ENCODE measurements at places on chromosomes 6 and 20.

- no peak for DNase-seq
These were observed 150.1 kb upstream of the STXBP5 start for GRCh38 chr6:147054158-147054557.

GRCh38 chr6:165480916-165481315 lies 171.5 kb upstream of the C6orf118 start:
- no peak for DNase-seq

GRCh38 chr6:8888468-8888867 lies 453.1 kb upstream of the SLC35B3 start:
- DNase-seq: peak; percentile 8

DNA sequence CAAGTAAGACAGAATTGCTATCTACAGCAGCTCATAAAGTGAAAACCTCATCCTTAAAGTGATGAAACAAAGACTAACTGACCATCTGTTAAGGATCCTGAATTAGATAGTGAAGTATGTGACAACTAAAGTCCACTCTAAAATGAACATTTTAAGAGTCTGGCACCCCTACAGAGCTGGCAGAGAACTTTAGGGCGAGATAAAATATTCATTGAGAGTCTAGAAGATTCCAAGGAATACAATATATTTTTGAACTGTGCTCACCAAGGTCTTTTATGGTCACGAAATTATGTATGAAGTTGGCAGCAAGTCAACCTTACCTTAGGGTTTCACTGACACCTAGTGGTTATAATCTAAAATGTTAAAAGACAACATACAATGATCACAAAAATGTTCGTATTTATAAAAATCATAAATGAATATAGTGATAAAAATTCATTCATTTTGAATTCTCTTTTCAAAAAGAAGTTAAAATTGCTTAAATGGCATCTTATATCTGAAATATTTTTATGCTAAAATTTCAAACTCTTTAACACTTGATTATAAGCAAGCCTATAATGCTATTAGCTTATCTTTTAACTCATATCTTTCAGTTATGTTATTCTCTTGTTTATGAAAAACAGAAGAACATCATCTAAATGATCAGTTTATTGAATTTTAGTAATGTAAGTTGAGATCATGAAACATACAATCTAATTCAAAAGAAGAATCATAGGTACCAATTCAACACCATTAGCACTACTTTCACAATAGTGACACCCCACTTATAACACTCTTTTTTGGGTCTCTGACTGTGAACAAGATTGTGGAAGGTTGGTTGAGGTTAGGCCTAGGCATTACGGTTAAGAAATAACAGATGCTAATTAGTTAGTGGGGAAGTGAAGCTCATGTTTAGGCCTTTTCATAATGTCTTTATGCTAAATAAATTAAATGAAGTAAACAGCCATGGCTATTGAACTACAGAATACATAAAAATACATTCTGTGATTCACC lies 27.5 kb downstream of the RSPH3 start:
- DNase-seq: peak; percentile 76

DNA sequence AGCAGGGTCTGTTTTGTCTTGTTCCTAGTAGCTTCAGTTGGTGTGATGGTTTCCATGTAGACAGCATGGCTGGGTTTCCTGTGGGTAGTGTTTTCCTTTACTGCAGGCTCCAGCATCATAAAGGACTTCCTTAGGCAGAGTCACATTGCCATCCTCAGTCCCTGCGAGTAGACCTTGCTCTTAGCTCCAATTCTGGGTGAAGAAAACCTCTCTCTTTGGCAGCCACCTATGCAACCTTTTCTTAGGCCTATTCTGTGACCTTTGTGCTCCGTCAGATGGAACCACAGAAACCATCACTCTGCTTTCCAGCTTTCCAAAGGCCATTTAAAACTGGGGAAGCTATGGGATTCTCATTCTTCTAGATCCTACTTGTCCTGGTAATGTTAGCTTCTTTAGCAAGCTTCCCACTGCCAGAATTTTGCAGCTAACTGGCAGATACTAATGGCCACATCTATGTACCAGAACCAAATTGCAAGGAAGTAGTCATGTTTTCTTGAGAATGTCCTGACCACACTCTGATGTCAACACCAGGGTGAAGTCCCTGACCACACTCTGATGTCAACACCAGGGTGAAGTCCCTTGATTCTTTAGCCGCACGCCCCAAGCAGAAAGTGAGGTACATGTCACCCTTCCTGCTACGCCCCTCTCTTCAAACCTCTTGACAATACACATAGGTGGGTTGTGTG lies 646.6 kb upstream of the HS3ST5 start:
- DNase-seq: no peak

DNA sequence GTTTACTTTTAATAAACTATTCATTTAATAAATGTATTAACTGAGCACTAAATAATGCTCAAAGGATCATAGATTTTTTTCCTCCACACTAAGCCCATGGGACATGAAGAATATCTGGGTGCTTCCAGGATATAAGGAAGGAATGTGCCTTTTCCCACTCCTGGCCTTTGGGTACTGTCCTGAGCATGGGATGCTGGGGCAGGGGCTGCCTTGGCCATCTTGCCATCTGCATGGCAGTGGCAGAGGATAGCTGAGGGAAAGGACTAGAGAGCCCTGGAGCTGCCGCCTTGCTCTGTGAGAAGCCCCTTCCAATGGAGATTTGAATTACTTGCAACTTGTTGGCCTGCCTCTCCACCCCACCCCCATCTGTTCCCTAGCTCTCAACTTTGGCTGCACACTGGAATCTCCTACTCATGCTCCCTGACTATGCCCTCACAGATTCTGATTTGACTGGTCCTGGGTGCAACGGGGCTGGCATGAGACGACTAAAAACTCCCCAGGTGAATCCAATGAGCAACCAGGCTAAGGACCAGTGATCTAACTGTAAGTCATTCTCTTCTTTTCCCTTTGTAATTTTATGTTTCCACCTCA lies 15.6 kb downstream of the DDRGK1 start:
- no peak for DNase-seq

DNA sequence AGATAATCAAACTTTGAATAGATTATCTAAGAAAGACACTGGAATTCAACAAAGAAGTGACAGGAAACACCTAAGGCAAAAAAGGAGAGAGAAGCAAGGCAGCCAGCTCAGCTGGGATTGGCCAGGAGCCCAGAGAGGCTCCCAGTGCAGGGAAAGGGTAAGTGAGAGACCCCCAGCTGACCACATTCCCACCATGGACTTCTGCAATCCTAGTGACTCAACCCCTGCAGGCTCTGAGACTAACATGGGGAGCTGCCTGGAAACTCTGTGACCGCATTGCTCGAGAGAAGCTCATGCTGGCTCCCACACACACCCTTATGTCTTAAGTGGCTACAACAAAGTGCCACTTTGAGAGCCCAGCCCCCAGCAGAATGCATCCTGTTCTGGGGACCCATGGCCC lies 215.1 kb downstream of the PACRG start:
- DNase-seq: no peak

DNA sequence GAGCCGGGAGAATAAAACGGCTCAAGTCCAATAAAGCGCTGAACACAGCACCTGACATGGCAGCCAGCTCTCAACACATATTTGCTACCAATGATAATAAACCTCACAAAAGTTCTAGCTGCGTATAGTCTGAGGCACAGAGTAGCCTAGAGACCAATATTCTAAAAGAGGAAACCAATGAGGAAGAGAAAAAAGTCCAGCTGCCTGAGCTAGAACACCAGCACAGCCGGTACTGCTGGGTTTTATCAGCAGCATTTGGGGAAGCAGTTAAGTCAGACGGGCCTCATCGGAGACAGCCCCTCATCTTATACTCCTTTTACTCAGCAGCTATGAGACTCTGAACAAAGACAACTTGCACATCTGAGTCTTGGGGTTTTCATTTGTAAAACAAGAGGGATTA lies 2.4 kb upstream of the RTF2 start:
- DNase-seq: peak; percentile 65

DNA sequence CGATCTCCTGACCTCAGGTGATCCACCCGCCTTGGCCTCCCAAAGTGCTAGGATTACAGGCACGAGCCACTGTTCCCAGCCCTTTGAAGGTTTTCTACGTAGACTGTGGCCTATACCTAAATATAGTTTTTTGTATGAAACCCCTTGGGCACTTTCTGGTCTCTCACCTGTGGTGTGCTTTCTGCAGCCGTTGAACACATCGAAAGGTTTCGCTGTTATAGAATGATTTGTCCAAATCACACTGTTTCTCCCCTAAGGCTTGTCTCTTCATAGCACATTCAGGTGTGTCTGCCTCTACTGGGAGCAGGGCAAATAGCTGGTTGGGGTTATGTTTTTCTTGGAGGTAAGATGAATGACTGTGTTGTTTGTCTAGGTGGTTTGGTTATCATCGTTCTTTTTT lies 597.9 kb downstream of the RNF144B start:
- no peak for DNase-seq

DNA sequence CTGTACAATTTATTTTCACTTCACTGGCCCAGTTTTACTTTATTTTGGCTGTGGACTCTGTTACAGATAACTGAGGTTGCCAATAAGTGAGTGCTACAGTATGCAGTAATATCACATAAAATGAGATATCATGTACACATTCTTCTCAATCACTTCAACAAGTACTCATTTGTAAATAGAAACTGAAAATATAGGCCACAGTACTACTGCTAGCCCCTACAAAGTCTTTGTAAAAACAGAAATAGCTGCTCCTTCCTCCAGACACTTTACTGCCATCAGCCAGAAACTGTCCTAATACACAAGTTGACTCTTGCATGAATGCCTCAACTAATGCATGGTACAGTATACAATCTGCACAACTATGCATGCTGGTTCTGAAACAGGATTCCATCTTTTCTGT lies 9.2 kb downstream of the DTNBP1 start:
- DNase-seq: no peak

GRCh38 chr6:42433409-42433808 lies 18.3 kb downstream of the TRERF1 start:
- DNase-seq: no peak

DNA sequence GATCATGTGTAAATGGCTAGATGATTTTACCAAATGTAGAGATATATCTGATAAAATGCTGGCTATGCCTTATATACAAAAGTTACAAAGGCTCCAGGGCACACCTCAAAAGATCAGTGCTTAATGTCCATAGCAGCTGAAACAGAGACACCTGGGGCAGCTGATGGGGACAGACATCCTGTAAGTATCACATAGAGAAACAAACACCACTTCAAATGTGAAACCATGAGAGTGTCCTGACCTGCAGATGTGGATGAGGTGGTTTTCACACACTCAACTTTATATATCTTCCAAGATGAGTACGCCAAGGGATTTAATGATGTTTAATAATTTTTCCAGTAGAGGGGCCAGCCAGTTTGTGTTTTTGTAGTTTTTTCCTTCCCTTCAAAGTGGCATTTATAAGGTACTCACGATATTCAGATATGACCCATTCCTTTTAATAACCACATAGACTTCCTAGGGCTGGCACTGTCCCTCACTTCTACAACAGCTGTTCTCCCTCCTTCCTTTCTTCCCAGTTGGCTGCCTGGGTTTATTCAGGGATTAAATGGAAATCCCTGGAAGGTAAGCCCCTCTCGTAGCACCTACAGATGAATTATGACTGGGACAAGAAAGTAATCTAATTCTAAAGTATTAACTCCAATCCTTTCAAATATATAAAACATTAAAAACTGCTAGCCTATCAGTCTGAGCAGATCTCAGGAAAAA lies 50.3 kb upstream of the MCM9 start:
- DNase-seq: no peak

GRCh38 chr6:142764311-142764710 lies 180.7 kb downstream of the HIVEP2 start:
- DNase-seq: no peak

DNA sequence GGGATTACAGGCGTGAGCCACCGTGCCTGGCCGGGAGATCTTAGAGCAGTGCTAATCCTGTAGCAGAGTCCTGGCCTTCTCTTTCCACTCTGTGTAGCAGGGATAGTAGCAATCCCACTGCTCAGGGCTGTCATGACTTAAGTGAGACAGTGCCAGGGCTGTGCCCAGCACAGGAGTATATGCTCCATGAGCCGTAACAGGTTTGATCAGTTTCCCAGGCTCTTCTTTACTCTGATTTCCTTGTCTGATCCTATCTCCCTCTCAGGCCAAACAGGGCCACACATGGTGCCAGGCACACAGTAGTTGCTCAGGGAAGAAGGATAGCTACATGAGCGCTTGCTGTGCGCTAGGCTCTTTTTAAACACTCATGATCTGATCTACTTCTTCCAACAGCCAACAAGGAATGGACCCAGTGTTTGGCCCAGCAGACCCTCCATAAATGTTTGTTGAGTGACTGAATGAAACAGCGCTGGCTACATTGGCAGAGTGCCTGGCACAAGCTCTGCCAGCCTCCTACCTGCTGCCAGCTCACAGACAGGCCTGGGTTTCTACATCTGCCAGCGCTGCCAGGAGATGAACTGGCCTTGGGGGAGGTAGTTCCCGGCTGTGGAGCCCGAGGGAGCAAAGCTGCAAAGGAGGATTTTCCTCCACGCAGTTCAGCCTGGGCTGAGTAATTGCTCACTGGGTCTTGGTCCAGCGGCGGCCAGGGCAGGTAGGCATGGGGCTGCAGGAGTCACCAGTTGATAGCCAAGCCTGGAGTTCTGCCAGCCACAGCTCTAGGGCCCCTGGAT lies 36.9 kb downstream of the SNAI1 start:
- DNase-seq: no peak

GRCh38 chr20:53162251-53162835 lies 190.2 kb downstream of the TSHZ2 start:
- peak; percentile 3 for DNase-seq

- DNase-seq: peak; percentile 98
These were observed at the start of gene MDC1 for GRCh38 chr6:30717129-30717844. MDC1 (minus strand) TSS chr6:30717281; CDS start chr6:30715175, 2,106 bp downstream.

- DNase-seq: no peak
These were observed 23.6 kb downstream of the COL11A2 start for GRCh38 chr6:33168639-33169038.

DNA sequence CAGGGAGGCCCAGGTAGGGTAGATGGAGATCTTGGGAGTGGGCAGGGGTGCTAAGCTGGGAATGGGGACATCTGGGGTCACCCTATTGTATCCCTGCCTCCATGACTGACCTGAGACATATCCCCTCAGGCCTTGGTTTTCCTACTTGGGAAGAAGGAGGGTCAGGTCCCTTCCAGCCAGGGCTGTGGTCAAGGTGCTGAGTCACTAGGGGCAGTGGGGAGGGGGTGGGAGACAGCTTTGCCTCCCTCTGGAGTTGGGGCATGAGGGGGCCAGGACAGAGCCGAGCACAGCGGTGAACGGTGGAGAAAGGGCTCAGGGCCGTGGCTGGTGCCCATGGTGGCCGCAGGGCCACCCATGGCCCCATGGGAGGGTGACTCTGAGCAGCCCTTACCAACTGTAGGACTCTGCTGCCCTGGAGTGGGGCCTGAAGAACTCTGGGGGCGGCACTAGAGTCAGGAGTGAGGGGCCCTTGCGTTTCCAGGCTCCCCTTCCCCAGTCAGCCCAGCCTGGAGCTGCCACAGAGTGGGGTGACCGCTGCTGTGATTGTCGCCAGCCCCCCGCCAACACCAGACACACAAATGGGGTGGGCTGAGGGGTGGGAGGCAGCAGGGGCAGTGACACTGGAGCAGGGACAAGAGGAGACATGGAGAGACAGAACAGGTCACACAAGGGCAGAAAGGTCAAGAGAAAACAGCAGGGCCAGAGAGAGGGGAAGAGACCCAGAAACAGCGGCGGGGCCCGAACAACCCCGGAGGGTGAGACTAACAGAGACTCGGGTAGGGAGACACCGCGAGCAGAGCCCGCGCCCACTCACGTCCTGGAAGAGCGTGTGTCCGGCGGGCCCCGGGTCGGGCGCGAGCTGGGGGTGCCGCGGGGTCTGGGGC lies 576 bp downstream of the NECAB3 start:
- peak; percentile 33 for DNase-seq

GRCh38 chr6:84808491-84809061 lies 44.2 kb upstream of the TBX18 start:
- DNase-seq: no peak

GRCh38 chr20:34984756-34985261 lies 29.1 kb downstream of the MYH7B start:
- no peak for DNase-seq
